Neural progenitor cell (in vitro differentiated cells): ENCODE measurements at places on chromosomes 3 and 15. TPM values are rescaled to one million over a fixed set of nuclear protein-coding genes. Genes with fewer than 3 reads are reported as not detected.

Gene CLDN1
- total RNA-seq, result 0.24 and 0.34 TPM in 2 replicates

- no peak overlapping the region for H3K4me3 ChIP-seq
- no peaks in the 10 kb centered on the region for H3K27me3 ChIP-seq
- peaks cover 5% of the 10 kb centered on the region for H3K4me1 ChIP-seq
- H3K27ac ChIP-seq, result no peak overlapping the region
These were observed 315.0 kb downstream of the OCA2 start for GRCh38 chr15:27784107-27784506.

DNA sequence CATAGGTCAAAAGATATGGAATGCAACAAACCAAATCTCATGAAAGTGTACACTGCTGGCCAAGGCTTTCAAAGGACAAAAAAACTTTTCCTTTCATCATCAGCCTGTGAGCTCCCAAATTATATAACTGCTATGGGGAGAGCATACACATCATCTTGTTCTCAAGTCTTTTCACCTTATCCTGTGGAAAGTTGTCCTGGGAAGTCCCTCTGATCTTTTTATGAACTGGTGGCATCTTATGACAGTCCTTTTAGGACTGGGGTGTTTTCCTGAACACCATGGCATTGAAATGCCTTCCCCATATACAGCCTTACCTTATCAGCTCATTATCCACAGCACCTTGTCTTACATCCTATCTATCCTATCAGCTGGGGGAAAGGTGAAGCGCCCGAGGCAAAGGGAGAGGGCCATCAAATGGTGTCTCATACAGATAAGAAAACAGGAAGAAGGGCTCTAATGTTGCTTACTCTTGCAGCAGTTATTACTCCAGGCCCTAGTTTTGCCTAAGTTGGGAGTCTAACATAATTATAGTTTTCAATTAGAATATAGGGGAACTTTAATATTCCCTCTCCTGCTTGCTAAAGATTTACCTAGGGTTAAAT lies 61.5 kb upstream of the GOLIM4 start:
- H3K36me3 ChIP-seq, result no peaks in the 10 kb centered on the region
- H3K27ac ChIP-seq, result no peak overlapping the region
- H3K4me3 ChIP-seq, result no peak overlapping the region
- no peaks in the 10 kb centered on the region for H3K27me3 ChIP-seq
- no peak for DNase-seq

Gene THAP10
- 8.0 and 8.6 TPM in 2 replicates for total RNA-seq

- H3K27ac ChIP-seq, result no peak overlapping the region
- H3K36me3 ChIP-seq, result no peaks in the 10 kb centered on the region
- no peaks in the 10 kb centered on the region for H3K27me3 ChIP-seq
- no peak overlapping the region for H3K4me3 ChIP-seq
These were observed 141.2 kb upstream of the LRIG1 start for GRCh38 chr3:66642019-66642418.

Gene RTP3
- not detected in 2 replicates for total RNA-seq

Gene IMPG2
- 0.03 and 0.15 TPM in 2 replicates for total RNA-seq

Gene LOXL1
- 5.3 and 28.1 TPM in 2 replicates for total RNA-seq

GRCh38 chr3:61975199-61975598 lies 398.2 kb downstream of the FEZF2 start:
- no peaks in the 10 kb centered on the region for H3K27me3 ChIP-seq
- no peaks in the 10 kb centered on the region for H3K36me3 ChIP-seq
- H3K27ac ChIP-seq, result no peak overlapping the region
- no peak overlapping the region for H3K4me3 ChIP-seq

GRCh38 chr15:50506121-50506520 lies 40.3 kb downstream of the USP50 start:
- peaks cover 8% of the 10 kb centered on the region for H3K4me1 ChIP-seq
- DNase-seq, result peak; percentile 62
- H3K27ac ChIP-seq, result no peak overlapping the region
- H3K36me3 ChIP-seq, result no peaks in the 10 kb centered on the region

DNA sequence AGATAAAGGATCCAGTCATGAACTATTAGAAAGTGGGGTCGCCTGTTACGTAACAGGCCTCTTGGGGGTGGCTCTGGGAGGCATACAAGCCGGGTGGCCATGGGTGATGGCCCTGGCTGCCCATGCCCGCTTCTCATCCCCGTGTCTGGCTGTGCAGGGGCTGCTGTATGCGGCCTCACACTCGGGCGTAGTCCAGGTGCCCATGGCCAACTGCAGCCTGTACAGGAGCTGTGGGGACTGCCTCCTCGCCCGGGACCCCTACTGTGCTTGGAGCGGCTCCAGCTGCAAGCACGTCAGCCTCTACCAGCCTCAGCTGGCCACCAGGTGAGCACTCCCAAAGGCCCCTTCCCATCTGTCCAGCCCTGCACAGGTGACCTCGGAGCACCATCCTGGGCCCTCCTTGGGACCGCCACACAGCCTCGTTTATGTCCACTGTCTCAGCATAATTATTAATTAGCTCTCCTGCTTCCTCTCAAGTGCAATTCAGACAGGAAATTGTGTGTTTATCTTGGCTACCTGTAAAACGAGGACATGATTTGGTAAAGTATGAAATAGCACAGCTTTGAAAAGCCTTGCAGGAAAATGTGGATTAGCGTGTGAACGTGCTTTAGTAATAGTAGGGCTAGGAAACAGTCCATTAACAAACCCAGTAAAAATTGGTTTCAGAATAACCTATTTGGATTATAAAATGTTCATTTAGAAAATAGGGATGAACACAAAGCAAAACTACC lies 8.1 kb downstream of the CIB1 start:
- no peaks in the 10 kb centered on the region for H3K36me3 ChIP-seq
- H3K4me1 ChIP-seq, result no peaks in the 10 kb centered on the region
- H3K27ac ChIP-seq, result no peak overlapping the region
- H3K27me3 ChIP-seq, result no peaks in the 10 kb centered on the region

Gene CATSPER2
- 1.1 and 1.5 TPM in 2 replicates for total RNA-seq

DNA sequence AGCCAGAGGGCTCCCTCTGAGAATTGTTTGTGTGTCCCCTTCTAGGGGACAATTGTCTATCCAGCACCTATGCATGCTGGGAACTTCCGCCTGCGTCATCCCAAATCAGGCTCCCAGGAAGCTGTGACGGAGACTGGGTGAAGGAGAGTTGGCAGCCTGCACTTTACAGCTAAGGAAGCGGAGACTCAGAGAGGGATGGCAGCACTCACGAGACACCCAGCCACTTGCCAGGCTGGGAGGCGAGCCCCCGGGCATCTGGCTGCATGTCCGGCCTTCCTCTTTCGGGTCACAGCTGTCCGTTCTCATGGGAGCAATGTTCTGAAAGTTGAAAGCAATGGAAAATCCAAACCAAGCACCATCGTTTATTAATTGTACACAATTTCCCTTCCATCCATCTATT lies 45.5 kb upstream of the SLC6A11 start:
- H3K4me3 ChIP-seq, result no peak overlapping the region
- no peaks in the 10 kb centered on the region for H3K36me3 ChIP-seq
- H3K27me3 ChIP-seq, result peaks cover 14% of the 10 kb centered on the region
- DNase-seq, result no peak
- no peak overlapping the region for H3K27ac ChIP-seq
- no peaks in the 10 kb centered on the region for H3K4me1 ChIP-seq

Gene GASK1A
- 3.9 and 10.3 TPM in 2 replicates for total RNA-seq

Gene TFG
- 86.1 and 105 TPM in 2 replicates for total RNA-seq

Gene GRK7
- 0.03 TPM in 1 of 2 replicates, not detected in the other for total RNA-seq

- H3K4me3 ChIP-seq, result no peak overlapping the region
- H3K27me3 ChIP-seq, result no peaks in the 10 kb centered on the region
- H3K27ac ChIP-seq, result no peak overlapping the region
- H3K4me1 ChIP-seq, result peaks cover 16% of the 10 kb centered on the region
- H3K36me3 ChIP-seq, result no peaks in the 10 kb centered on the region
These were observed 26.3 kb downstream of the CCDC13 start for GRCh38 chr3:42746455-42747450.

- H3K4me1 ChIP-seq, result no peaks in the 10 kb centered on the region
- no peak for DNase-seq
- H3K36me3 ChIP-seq, result no peaks in the 10 kb centered on the region
- no peaks in the 10 kb centered on the region for H3K27me3 ChIP-seq
- no peak overlapping the region for H3K27ac ChIP-seq
- H3K4me3 ChIP-seq, result no peak overlapping the region
These were observed 362.6 kb downstream of the ROBO1 start for GRCh38 chr3:79405183-79405582.

DNA sequence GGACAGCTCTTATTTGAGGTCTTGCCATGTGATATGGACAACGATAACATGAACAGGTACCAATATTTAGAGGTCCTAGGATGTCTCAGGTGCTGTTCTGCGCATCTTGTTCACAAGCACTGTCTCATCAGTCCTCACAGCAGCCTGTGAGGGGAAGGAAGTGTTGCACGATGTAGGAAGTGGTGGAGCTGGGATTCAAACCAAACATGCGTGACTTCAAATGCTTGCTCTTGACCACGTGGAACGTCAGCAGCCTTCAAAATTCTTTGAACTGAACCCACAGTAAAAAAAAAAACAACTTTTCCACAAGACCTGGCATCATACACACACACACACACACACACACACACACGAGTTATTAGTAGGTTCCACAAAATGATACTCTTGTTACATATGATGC lies 153.4 kb upstream of the SMAD3 start:
- H3K27ac ChIP-seq, result no peak overlapping the region
- no peaks in the 10 kb centered on the region for H3K27me3 ChIP-seq
- no peak overlapping the region for H3K4me3 ChIP-seq

GRCh38 chr15:99090011-99090699 lies 14.7 kb upstream of the SYNM start:
- H3K4me1 ChIP-seq, result peaks cover under 1% of the 10 kb centered on the region
- H3K4me3 ChIP-seq, result no peak overlapping the region
- no peaks in the 10 kb centered on the region for H3K36me3 ChIP-seq
- no peak overlapping the region for H3K27ac ChIP-seq
- no peaks in the 10 kb centered on the region for H3K27me3 ChIP-seq
